ENCODE measurements at places on chromosomes 12 and 14. TPM values are rescaled to one million over a fixed set of nuclear protein-coding genes. Genes with fewer than 3 reads are reported as not detected.

The RASSF9 gene
- polyA plus RNA-seq, result 1.8 TPM

The MMP17 gene
- polyA plus RNA-seq, result 6.5 TPM

The EXOC3L4 gene
- polyA plus RNA-seq, result 1.5 TPM

The PTHLH gene
- polyA plus RNA-seq, result 1.2 TPM
